Activated CD4-positive, alpha-beta T cell treated with anti-CD3 and anti-CD28 coated beads, Interleukin-2, amount 50 U/mL, for 4 hours (primary cell): ENCODE measurements at places on chromosomes 1 and 21.

DNA sequence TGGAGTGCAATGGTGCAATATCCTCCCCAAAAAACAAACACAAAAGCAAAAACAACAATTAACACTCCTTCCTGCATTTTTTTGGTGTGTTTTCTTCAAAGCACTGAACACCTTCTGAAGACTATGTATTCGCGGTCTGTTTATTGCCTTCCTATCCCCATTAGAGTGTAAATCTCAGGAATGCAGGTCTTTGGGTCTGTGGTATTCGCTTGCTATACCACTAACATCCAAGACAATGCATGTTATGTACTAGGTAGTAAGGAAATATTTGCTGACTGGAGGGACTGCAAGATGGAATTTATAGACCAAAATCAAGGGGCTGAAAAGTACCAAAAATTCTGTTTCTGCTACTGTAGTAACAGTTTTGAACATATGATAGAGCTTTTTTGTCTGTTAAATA lies 299.4 kb downstream of the RYR2 start:
- no peak for DNase-seq

DNA sequence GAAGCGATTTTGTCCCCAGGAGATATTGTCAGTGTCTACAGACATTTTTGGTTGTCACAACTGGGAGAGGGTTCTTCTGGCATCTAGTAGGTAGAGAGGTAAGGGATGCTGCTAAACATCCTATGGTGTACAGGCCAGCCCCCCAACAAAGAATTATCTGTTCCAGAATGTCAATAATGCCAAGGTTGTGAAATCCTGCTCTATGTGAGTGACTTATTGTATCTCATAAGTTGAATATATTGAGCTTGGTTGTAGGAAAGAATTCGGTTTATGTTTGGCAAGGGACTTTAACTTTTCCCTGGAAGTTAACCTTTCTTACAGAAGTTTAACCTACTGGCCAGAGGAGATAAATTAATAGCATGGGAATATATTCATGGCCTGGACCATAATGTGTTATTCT lies 52.6 kb upstream of the ANGPTL1 start:
- no peak for DNase-seq

DNA sequence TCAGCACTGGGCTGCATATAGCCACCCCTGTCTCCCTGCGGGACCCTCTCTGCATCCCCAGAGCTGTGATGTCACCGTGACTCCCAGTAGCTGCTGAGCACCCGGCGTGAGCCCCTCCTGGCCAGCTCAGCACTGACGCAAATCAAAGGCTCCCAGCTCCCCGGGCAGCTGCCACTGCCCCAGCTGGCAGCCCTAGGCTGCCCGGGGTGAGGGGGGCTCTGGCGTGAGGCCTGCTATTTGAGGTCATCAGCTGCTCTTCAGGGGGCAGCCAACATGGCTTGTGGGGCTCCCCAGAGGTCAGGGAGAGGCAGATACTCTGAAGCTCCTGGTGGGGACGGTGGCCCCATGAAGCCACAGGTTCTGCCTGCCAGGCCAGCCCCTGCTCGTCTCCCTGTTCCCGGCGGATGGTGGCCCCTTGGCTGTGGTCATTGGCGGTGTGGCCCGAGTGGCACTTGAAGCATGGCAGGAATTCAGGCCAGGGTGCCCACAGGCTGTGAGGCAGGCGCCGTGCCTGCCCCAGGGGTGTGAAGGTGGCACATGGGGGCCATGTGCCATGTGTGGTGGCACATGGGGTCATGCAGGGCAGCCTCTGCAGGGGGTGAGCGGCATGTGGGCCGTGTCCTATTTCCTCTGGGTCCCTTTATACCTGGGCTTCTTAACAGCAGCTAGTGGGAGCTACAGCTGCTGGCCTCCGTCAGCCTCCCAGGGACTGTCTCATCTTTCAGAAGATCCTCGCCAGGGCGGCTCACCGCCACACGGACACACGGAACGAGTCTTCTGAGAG lies 85.4 kb downstream of the SIK1 start:
- DNase-seq, result no peak

- DNase-seq, result no peak
These were observed 481.7 kb upstream of the RUNX1 start for GRCh38 chr21:35530766-35531165.

DNA sequence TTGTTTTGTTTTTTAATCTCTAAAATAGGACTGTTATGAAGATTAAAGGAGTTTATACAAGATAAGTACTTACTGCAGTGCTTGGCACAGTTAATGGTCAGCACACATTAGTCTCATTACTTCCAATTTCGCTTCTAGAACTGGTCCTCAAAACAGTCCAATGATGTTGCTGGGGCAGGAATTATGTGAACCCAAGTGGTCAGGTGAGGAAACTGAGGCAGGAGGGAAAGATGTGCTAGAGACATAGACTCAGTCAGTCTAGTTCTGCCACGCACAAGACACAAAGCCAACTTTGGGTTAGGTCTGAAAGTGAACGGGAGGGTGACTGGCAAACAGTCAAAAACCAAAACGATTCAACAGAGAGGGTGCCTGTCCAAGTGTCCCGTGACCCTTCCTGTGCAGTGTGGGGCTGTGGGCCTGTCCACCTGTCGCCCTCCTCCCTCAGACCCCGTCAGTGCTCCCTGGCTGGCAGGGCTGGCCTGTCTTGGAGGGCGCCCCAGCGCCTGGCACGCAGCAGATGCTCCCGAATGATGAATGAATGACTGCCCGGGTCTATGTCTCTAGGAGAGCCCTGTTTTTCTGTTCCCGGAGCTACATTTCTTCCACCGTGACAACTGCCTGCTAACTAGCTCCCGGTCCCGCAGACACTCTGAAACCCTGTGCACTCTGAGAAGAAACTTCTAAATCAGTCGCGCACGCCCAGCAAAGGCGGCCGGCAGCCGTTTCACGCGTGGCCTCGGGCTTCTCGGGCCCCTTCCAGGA lies 2.4 kb downstream of the LRP8 start:
- no peak for DNase-seq

DNA sequence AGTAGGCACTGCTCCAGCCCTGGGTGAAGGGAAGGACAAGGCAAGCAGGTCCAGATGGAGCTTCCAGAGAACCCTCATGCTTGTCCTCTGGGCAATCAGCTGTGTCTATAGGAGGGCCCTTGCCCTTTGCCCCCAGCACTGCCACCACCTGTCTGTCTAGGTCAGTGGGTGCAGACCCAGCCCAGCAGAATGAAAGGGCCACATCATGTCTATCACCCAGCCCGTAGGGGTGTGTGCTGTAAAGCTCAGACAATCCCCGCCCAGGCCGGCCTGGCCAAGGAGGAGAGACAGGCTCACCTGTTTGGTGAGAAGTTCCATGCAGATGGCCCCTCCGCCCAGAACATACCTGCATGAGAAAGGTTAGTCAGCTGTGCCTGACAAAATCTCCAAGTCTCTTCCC lies 7.0 kb downstream of the UBE2Q1 start:
- DNase-seq, result no peak

GRCh38 chr1:93614986-93615581 lies 66.6 kb downstream of the BCAR3 start:
- no peak for DNase-seq

DNA sequence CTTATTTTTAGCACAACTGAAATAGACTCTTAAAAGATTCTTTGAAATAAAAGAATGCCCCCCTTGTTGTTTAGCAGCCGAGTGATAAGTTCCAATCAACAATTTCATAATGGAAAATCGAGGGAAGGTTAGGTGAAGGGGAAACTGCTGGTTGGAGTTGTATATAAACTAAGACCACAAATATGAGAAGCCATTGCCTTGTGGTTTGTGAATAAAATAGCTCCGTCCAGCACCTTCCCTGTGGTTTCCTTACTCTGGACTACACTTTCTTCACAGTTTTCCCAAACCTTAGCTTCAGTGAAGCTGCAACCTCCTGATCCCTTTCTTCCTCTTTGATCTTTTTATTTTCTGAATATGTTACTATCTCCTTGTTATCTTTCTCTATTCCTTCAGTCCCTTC lies 6.7 kb upstream of the RAB3GAP2 start:
- DNase-seq, result no peak

GRCh38 chr1:219661464-219662092 lies 48.7 kb upstream of the ZC3H11B start:
- DNase-seq, result no peak

DNA sequence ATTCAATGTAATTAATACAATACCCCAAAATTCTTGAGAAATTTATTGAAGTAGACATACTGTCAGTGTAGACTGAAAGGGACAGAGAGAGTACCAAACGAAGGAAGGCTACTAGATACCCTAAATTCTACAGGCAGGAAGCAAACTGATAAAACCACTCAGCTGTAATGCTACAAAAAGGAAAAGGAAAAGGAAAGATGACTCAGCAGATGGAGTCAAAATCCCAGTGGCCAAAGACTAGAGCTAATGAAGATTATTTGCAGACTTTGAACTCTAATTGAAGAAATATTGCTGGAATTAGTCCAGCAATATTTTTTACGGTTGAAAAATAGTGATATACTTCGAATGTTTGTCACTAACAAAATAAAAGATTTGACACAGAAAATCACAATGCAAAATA lies 671.9 kb downstream of the BRINP3 start:
- DNase-seq, result no peak

- DNase-seq, result no peak
These were observed 1103.6 kb downstream of the AMY1C start for GRCh38 chr1:104853276-104853675.

DNA sequence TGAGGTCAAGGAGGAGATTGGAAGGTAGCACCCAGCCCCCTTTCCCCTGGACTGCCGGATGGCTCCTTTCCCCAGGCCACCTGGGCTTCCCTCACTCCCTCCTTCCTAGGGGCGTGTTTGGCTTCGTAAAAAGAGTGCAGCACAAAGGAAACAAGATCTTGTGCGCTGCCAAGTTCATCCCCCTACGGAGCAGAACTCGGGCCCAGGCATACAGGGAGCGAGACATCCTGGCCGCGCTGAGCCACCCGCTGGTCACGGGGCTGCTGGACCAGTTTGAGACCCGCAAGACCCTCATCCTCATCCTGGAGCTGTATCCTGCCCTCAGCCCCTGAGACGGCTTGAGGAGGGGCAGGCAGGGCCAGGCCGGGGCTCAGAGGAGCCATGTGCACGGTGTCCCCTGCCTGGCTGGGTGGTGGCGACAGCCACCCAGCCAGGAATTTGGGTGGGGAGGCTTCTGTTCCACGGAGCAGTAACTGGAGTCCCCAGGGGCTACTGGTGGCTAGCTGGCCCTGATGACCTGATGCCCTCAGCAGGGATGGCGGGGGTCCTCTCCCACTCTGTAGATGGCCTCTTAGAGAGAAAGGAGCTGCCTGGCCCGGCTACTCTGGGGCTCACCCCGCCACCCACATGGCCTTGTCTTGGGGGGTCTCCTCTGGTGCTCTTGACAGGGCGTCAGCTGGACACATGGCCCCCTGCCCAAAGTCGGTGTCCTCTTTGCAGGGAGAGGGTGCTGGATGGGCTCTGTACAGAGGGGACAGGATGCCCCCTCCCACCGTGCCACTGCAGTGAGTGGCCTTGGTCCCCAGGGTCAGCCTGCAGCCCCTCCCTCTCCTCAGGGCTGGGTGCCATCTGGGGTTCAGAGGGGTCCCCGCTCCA lies 39.5 kb downstream of the TRIM11 start:
- no peak for DNase-seq
